ENCODE measurements at places on chromosomes 11 and 22. TPM values are rescaled to one million over a fixed set of nuclear protein-coding genes. Genes with fewer than 3 reads are reported as not detected.
A peak's percentile ranks its signal among the peaks of the same experiment; 100 is the strongest.

Gene OR51B5
- total RNA-seq, result not detected

Gene RFPL1
- not detected for total RNA-seq

Gene C11orf21
- 3.4 TPM for total RNA-seq

Gene MRGPRX4
- not detected for total RNA-seq

Gene OR2AG1
- not detected for total RNA-seq

- H3K36me3 ChIP-seq, result peaks cover 62% of the 10 kb centered on the region
- peak; percentile 18 for DNase-seq
- H3K4me3 ChIP-seq, result peak overlapping the region; percentile 39
- peaks cover 32% of the 10 kb centered on the region for H3K4me1 ChIP-seq
- H3K27ac ChIP-seq, result no peak overlapping the region
Observed at GRCh38 chr22:24325105-24325757, 54.6 kb downstream of the SPECC1L start.

DNA sequence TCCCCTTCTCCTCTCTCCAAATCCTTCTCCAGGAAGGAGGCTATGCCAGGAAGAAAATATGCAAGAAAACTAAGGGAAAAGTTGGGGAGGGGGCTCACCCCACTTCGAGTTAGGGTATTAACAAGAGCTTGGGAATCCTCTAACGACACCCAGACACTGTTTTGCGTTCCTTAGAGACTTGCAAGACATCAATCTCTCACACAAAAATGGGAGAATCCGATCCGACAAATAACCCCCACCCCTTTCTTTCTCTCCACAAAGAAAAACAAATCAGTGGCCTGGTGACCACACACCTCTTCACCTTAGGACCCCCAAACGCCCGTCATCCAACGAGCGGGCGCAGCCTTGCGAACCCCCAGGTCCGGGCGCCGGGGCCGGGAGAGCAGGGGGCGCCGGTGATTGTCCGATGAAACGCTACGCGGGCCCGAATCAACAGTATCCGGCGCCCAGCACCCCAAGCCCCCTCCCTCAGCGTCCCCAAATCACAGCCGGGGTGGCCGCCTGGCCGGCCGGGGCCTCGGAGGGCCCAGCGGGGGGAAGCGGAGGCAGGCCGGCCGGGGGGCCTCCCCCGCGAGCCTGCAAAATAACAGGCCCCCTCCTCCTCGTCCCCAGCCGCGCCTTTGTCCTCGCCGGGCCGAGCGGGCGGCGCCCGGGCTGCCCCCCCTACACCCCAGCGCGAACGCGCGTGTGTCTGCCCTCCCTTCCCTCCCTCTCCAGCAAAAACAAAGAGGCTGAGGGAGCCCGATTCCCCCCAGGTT lies 690 bp downstream of the CSNK1E start:
- H3K4me1 ChIP-seq, result peaks cover 37% of the 10 kb centered on the region
- H3K27ac ChIP-seq, result peak overlapping the region; percentile 91
- H3K36me3 ChIP-seq, result peaks cover 18% of the 10 kb centered on the region
- peak overlapping the region; percentile 89 for H3K4me3 ChIP-seq
- no peaks in the 10 kb centered on the region for H3K27me3 ChIP-seq
- peak; percentile 48 for DNase-seq

- DNase-seq, result peak; percentile 66
- H3K4me1 ChIP-seq, result peaks cover 26% of the 10 kb centered on the region
- peaks cover 19% of the 10 kb centered on the region for H3K36me3 ChIP-seq
- H3K27ac ChIP-seq, result peak within 1 kb of the TSS; percentile 95
Observed at GRCh38 chr22:19941365-19942082, at the start of the genes COMT and TXNRD2. COMT (plus strand) TSS chr22:19941772; CDS start chr22:19962527, 20,755 bp downstream. TXNRD2 (minus strand) TSS chr22:19941818; CDS start chr22:19941803, 15 bp downstream.

DNA sequence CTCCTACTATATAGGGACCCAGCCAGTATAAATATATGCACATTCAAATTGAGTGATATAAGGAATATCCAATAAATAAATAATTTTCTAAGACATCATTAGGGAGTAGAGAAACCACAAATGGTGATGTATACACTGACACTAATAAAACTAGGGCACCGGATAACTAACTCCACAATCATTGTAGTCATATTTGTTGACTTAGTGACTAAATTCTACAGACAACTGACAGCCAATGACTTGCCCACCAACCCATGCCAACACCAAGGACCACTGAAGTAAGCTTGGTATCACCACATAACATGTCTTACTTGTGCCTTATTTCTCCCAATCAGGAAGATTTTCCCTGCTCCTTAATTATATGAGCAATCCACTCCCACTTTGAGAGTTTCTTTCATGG lies 139.6 kb upstream of the TRPC6 start:
- no peak overlapping the region for H3K4me3 ChIP-seq
- no peak for DNase-seq

- DNase-seq, result no peak
- no peaks in the 10 kb centered on the region for H3K36me3 ChIP-seq
- H3K27me3 ChIP-seq, result no peaks in the 10 kb centered on the region
- no peak overlapping the region for H3K4me3 ChIP-seq
- no peaks in the 10 kb centered on the region for H3K4me1 ChIP-seq
- no peak overlapping the region for H3K27ac ChIP-seq
Observed at GRCh38 chr22:32979606-32980005, 78.6 kb downstream of the SYN3 start.

DNA sequence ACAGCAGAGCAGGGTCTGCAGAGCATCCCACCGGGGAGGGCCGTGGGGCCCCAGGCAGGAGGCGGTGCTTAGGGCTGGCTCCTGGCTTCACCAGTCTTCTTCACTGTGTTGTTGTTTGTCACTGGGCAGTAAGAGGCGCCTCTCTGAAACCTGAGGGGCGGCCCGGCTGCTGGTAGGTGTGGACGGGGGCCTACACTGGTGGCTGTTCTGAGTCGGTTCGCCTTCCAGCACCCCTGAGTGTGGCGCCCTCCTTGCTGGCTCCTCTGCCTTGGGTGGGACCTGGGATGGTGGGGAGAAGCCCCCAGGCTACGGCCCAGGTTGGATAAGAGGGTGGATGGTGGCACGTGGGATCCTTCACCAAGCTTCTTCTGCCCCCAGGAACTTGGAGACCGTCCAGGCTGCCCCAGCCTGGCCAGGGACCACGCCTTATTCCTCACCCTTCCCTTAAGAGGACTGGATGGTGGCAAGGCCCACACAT lies 10.4 kb upstream of the GRAMD4 start:
- no peak for DNase-seq
- no peak overlapping the region for H3K27ac ChIP-seq
- no peak overlapping the region for H3K4me3 ChIP-seq
- H3K27me3 ChIP-seq, result no peaks in the 10 kb centered on the region

DNA sequence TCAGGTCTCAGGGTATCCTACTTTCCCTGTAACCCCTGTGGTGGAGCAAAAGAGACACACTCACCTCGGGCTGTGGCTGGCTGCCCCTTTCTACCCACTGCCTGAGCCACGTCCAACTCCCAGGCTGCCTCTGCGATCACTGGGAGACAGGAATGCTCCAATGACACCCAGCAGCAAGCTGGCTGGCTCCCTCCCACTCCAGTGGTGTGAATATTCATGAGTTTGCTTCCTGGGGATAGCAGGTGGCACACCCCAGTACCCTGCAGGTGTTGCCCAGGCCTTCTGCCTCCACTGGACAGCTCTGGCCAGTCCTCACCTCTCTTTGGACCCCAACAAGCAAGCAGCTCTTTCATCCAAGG lies 9.7 kb downstream of the GAL3ST1 start:
- no peaks in the 10 kb centered on the region for H3K4me1 ChIP-seq
- H3K4me3 ChIP-seq, result no peak overlapping the region
- H3K36me3 ChIP-seq, result no peaks in the 10 kb centered on the region
- no peak for DNase-seq

- H3K27ac ChIP-seq, result no peak overlapping the region
- no peaks in the 10 kb centered on the region for H3K4me1 ChIP-seq
- DNase-seq, result no peak
- no peak overlapping the region for H3K4me3 ChIP-seq
- no peaks in the 10 kb centered on the region for H3K27me3 ChIP-seq
- H3K36me3 ChIP-seq, result no peaks in the 10 kb centered on the region
Observed at GRCh38 chr11:38791346-38791961, 2193.4 kb upstream of the RAG2 start.

DNA sequence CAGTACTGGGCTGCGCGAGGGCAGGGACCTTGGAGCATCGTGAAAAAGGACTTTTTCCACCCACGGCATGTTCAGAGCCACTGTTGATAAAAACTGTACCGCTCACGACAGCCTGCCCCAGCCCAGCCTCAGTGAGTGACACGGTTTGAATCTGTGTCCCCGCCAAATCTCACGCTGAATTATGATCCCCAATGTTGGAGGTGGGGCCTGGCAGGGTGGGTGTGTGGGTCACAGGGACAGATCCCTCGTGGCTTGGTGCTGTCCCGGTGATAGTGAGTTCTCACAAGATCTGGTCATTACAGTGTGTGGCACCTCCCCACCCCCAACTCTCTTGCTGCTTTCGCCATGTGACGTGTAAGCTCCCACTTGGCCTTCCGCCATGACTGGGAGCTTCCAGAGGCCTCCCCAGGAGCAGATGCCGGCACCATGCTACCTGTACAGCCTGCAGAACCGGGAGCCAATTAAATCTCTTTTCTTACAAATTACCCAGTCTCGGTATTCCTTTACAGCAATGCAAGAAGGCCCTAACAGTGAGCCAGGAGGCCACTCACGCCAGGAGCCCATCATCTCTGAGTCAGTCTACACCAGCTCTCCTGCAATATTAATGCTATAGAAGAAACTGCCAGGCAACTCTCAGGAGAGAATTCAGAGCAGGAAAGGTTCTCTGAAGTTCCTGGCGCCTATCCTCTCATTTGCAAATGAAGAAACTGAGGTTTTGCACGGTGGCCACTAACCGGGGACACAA lies 1.3 kb downstream of the TOLLIP start:
- H3K27ac ChIP-seq, result peak overlapping the region; percentile 48
- no peak for DNase-seq
- H3K27me3 ChIP-seq, result peaks cover 12% of the 10 kb centered on the region

DNA sequence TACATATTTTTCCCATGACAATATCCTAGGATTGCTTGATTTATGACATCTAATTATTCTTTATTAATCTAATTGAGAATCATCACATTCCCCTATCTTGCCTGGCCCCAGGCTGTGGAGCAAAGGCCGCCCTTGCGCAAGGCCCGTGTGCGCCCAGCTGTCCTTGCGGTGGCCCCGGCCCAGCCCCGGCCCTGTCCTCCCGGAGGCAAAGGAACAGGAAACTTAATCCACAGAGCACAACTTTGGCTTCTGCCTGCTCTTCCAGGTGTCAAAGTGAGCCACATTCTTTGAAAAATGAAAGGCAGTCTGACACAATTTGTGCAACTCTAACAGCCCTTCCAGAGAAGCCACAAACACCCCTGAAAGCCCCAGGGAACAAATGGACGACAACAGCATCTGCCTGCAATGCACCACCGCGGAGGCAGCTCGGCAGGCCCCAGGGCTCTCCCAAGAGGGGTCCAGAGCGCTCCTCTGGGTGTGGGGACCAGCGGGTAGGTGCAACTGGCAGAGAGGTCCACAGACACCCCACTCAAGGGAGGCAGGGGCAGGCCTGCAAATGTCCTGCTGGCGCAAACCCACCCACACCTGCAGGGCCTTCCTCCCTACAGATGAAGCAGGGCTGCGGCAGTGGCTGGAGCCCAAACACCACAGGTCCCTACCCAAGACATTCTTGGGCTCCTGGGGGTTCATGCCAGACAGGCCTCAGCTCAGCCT lies 30.3 kb downstream of the GNB1L start:
- no peak overlapping the region for H3K4me3 ChIP-seq
- H3K27ac ChIP-seq, result no peak overlapping the region
- no peaks in the 10 kb centered on the region for H3K27me3 ChIP-seq
- no peak for DNase-seq
- no peaks in the 10 kb centered on the region for H3K36me3 ChIP-seq

DNA sequence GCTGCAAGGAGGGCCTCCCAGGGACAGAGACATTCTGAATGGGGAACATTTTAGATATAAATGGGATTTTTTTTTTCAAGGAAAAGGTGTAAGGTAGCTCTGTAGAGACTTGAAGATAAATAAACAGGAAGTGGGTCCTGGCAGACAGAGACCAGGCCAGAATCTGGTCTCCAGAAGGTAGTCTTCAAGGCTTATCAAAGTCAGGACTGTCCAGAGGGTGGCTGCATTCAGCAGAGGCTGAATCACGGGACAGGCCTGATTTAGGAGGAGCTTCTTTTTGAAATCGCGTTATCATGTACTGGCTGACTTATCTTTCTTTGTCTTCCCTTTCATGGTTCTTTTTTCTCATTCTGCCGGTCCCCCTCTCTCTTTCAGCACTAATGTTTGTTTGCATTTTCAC lies 542.9 kb downstream of the NTM start:
- H3K27me3 ChIP-seq, result peaks cover 27% of the 10 kb centered on the region
- H3K27ac ChIP-seq, result no peak overlapping the region

DNA sequence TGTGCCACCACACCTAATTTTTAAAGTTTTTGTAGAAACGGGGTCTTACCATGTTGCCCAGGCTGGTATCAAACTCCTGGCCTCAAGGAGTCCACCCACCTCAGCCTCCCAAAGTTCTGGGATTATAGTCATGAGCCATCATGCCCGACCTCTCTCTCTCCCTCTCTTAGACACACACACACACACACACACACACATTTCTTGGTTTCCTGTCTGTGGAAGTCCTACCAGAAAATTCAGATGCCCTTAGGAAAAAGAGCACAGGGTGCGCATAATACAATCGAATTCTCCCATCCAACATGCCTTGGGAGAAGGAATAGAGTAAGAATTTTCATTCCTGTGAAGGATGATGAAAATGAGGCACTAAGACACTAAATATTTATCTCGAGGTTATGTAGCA lies 10.4 kb downstream of the MICAL3 start:
- H3K36me3 ChIP-seq, result no peaks in the 10 kb centered on the region
- H3K4me3 ChIP-seq, result no peak overlapping the region
- no peak overlapping the region for H3K27ac ChIP-seq

DNA sequence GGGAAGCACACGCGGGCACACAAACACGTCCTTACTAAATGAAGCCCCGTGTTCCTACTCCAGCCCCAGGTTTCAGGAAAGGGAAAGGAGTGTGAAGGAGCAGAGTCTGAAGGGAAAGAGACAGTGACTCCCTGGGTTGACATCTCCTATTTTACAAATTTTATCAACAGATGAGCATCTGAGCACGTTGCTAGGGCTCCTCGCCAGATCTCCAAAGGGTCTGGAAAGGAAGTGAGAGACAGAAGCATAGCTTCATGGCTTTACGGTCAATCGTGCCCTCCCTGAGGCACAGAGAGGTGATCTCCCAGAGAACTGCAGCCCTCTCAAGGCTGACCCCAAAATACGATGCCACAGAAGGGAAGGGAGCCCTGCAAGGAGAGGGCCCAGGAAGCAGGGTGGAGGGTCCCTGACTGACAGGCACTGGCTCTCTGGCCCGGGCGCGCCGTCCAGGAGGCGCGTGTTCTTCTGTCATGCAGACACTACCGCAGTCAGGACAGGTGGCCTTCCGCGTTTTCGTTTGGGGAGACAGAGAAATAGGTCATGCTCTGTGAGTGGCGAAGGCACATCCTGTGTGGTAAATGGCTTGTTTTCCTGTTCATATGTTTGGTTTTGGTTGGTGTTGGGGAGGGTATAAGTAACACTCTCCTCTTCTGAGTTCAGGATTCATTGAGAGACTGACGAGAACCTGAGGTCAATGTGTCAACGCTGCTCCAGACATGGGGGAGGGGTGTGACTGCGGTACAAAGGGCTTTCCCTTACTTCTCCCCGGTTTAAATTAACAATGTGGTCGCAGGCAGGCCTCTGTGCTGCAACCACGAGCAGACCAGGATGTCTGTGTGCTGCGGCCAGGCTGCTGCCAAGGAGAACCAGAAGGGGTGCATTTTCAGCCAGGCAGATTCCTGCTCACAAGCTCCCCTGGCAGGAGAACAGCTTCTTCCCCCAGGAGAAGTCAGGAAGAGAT lies 813.3 kb downstream of the OPCML start:
- H3K36me3 ChIP-seq, result no peaks in the 10 kb centered on the region
- peaks cover 2% of the 10 kb centered on the region for H3K27me3 ChIP-seq
- peaks cover 9% of the 10 kb centered on the region for H3K4me1 ChIP-seq
- peak overlapping the region; percentile 5 for H3K27ac ChIP-seq

GRCh38 chr22:25829808-25830777 lies 88.1 kb downstream of the MYO18B start:
- H3K27ac ChIP-seq, result no peak overlapping the region
- no peaks in the 10 kb centered on the region for H3K27me3 ChIP-seq
- DNase-seq, result no peak
